NCI-H1048 (cell line): ENCODE measurements at places on chromosomes 5 and 9.

DNA sequence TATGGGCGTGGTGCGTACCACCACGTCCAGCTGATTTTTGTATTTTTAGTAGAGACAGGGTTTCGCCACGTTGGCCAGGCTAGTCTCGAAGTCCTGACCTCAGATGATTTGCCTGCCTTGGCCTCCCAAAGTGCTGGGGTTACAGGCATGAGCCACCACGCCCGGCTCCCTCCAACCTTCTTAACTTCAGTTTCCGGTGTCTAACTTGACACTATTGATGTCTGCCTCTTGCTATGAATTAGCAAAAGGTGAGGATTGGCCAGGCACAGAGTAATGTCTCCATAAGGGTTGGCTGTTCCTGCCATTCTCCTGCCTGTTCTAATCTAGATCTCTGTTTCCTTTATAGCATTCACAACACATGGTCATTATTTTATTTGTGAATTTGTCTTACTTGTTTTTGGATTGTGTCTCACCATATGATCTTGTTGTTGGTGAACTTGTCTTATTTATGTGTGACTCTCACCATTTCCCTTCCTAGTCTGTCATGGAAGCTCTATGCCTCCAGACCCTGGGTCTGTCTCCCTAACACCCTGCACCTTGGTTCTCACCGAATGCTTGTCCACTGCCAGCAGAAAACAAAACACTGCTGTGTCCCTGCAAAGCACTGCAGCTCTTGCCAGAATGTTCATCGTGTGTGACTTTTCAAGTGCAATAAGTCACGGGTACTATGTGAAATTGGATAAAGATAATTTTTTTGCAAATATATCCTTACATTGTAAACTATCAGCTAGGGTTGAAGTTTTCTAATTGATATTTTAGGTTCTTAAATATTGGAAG, 26.0 kb downstream of the BASP1 start:
- DNase-seq, result no peak

GRCh38 chr5:136927571-136927970, 562.2 kb upstream of the TRPC7 start:
- DNase-seq, result no peak

DNA sequence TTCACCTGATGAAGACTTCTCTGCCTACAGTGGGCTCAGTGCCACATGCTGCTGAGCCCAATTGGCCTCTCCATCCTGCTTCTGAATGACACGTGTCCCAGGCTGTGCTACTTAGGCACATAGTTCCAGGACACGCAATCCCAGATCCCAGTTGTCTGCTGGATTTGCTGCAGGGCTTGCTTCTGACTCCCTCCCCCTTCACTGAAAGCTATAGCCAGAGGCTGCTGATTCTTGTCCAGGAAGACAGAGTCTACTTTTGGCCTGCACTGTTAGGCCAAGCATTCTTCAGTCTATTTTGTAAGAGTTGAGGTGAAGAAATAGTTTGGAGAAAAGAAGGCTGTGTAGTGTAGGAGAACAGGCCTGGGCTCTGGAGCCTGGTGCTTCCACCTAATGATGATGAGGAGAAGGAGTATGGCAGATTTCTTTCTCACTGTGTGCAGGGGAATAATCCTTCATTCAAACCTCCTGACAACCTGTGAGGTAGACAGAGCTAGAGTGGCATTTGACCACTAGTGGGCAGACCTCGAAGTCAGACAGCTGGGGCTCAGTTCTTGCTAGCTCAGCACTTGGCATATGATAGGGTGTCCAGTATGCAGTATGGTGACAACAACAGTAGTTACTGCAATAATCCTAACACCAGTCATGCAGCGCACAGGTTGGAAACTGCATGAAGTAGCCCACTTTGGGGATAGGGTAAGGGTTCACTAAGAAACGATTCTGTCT, 19.5 kb upstream of the ASPN start:
- no peak for DNase-seq

GRCh38 chr9:26129217-26129616, 451.0 kb upstream of the TUSC1 start:
- DNase-seq, result no peak

GRCh38 chr9:4137234-4137633, 162.6 kb downstream of the GLIS3 start:
- no peak for DNase-seq

DNA sequence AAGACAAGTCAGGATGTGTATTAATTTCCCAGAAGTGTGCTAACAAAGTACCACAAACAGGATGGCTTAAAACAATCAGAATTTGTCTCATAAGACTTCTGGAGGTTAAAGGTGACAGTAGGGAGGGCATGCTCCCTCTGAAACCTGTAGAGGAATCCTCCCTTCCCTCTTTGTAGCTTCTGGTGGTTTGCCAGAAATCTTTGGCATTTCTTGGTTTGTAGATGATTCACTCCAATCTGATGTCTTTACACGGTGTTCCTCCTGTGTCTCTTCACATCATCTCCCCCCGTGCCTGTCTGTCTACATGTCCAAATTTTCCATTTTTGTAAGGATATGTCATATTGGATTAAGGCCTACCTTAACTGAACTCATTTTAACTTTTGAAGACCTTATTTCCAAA, 471.5 kb downstream of the ZNF608 start:
- DNase-seq, result no peak
